Body of pancreas (tissue), 4 donors: ENCODE measurements at places on chromosomes 12 and 14. TPM values are rescaled to one million over a fixed set of nuclear protein-coding genes. Genes with fewer than 3 reads are reported as not detected.
A peak's percentile ranks its signal among the peaks of the same experiment; 100 is the strongest.

DNA sequence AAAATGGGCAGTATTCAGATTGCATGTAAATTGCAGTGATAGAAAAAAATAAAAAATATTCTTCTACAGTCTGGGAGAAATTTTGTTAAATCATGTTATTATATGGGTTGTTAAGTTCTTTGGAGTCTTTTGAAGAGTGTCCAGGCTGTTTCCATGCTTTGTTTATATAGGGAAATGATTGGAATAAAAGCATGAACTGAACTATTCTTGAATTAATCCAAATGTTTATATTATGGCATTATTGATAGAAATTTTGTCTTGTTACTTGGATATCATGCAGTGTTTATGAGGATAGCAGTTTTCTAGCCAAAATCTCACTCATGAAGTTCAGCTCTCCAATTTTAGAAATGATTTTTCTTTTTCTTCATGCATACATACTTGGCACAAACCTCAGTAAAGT is 108.2 kb upstream of the NAV3 start:
- no peaks in the 10 kb centered on the region for H3K4me1 ChIP-seq
- H3K27me3 ChIP-seq, result no peaks in the 10 kb centered on the region
- no peak overlapping the region for H3K4me3 ChIP-seq
- no peak for DNase-seq

DNA sequence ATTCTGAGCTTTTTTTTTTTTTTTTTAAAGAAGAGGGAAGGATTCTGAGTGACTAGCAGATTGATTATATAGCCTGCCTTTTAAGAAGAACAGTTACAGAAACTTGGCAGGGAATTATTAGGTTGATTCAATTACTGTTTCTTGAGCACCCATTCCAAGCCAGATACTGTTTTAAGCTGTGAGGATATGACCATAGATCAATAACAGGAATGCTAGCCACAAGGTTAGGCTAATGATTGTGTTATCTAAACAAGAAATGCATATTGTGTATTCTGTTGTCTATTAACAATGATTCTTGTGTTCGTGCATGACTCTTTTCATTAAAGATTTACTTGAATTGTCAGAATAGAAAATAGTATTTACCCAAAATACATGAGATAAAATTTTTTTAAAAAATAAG is 67.1 kb downstream of the PRORP start:
- DNase-seq, result no peak
- H3K4me1 ChIP-seq, result peaks cover 5% of the 10 kb centered on the region
- peak overlapping the region; percentile 10 for H3K27ac ChIP-seq
- no peaks in the 10 kb centered on the region for H3K36me3 ChIP-seq
- H3K4me3 ChIP-seq, result no peak overlapping the region

GRCh38 chr12:121697093-121697698 is 15.4 kb upstream of the TMEM120B start:
- no peaks in the 10 kb centered on the region for H3K27me3 ChIP-seq
- H3K4me3 ChIP-seq, result no peak overlapping the region
- H3K4me1 ChIP-seq, result no peaks in the 10 kb centered on the region
- H3K27ac ChIP-seq, result no peak overlapping the region

- H3K36me3 ChIP-seq, result no peaks in the 10 kb centered on the region
- H3K27ac ChIP-seq, result no peak overlapping the region
- peaks cover 42% of the 10 kb centered on the region for H3K4me1 ChIP-seq
- peak; percentile 83 for DNase-seq
- no peaks in the 10 kb centered on the region for H3K27me3 ChIP-seq
- H3K4me3 ChIP-seq, result no peak overlapping the region
Observed at GRCh38 chr14:61585598-61586543, 109.4 kb upstream of the HIF1A start.

DNA sequence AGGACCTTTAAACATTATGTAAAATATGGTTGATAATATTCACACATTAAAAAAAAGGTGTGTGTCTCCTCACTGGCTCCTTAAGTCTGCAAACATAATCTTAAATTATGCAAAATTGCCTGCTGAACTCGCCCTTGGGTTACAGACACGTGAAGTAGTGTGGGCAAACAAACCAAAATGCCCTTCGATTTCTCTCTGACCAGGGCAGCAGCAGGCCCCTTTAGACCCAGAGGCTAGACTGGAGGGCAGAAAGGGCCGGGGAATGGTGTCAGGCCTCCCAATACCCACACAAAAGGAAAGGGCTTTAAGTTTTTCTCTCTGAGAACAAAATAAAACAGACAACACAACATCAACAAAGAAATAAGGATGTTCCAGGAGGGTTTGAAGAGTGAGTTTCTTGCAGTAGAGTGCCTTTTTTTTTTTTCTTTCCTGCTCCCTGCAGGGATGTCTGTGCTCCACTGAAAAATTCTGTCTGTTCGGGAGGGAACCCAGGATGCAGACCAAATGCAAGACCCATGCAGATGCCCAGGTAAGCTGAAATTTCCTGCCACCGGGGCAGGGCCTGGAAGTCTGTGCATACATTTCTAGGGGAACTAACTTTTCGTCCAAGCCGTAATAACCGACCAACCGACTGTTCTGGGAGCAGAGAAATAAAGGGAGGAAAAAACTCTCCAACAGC is 1.7 kb downstream of the TBX3 start:
- no peak overlapping the region for H3K4me3 ChIP-seq
- peaks cover 35% of the 10 kb centered on the region for H3K4me1 ChIP-seq
- H3K27ac ChIP-seq, result peak overlapping the region; percentile 30
- no peak for DNase-seq

- no peak for DNase-seq
- H3K4me3 ChIP-seq, result no peak overlapping the region
- H3K36me3 ChIP-seq, result no peaks in the 10 kb centered on the region
- no peaks in the 10 kb centered on the region for H3K27me3 ChIP-seq
- no peak overlapping the region for H3K27ac ChIP-seq
Observed at GRCh38 chr12:46258129-46258528, 10.7 kb downstream of the SLC38A1 start.

DNA sequence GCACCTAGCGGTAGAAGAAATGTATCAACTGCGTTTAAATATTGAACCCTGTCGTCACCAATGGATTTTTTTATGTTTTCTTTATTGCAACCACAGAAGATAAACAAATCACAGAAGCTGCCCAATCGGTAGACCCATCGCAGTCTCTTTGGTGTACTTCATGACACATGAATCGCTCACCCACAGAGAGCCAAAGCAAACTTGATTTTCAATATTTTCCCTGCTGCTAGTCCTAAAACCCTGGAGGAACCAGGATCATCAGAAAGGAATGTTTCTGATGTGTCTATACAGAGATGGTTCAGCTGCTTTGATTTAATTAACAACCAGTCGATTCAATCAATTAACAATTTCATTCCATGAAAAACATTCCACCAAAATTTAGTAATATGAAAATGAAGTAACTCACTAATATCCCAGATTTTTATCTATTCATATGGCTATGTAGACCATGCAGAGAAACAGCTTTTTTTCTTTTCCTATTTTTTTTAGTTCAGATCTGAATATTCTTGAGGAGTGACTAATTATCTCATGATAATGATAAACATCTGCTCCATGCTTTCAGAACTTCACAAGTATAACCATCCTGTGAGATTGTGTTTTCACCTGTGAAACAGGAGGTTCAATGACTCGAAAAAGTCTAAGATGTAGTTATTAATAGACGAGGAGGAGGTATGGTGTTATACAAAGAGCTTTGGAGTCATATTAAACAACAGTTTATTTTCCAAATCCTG is 46.1 kb downstream of the DIO2 start:
- no peaks in the 10 kb centered on the region for H3K27me3 ChIP-seq
- no peak for DNase-seq
- H3K4me3 ChIP-seq, result no peak overlapping the region
- H3K27ac ChIP-seq, result no peak overlapping the region

- H3K4me3 ChIP-seq, result no peak within 1 kb of the TSS
- no peak within 1 kb of the TSS for H3K27ac ChIP-seq
- H3K36me3 ChIP-seq, result no peaks in the 10 kb centered on the region
- no peaks in the 10 kb centered on the region for H3K4me1 ChIP-seq
- H3K27me3 ChIP-seq, result no peaks in the 10 kb centered on the region
Observed at GRCh38 chr12:67989184-67989920, at the start of gene IFNG-AS1. Gene IFNG-AS1, plus strand, starts transcription at chr12:67989447.

DNA sequence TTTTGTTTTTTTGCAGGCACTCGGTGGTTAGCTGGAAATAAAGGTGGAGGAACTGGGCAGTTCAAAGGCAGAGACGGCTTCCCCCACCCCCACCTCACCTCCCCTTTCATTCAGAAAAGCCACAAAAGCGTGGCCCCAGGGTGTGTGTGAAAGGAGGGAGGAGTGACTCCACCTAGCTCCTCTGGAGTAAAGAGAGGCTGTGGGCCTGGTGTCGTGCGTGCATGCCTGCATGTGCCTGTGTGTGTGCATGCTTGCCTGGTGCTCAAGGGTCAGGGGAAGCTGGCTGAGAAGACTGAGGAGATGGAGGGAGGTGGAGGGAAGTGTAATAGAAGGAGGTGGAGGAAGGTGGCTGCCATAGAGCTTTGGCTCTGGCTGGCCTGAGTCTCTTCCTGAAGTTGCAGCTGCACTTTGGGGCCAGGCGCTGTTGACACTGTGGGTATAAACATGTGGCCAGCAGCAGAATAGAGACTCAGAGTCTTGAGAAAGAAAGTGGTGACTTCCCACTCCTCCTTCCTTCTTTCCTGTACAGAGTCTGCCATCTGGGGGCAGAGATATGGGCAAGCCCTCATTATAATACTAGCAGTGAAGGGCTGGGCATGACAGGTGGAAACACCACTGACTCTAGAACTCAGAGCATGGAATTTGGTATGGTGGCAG is 36.9 kb upstream of the SINHCAF start:
- DNase-seq, result no peak
- no peak overlapping the region for H3K4me3 ChIP-seq
- no peaks in the 10 kb centered on the region for H3K36me3 ChIP-seq
- no peaks in the 10 kb centered on the region for H3K27me3 ChIP-seq
- no peak overlapping the region for H3K27ac ChIP-seq
- no peaks in the 10 kb centered on the region for H3K4me1 ChIP-seq

DNA sequence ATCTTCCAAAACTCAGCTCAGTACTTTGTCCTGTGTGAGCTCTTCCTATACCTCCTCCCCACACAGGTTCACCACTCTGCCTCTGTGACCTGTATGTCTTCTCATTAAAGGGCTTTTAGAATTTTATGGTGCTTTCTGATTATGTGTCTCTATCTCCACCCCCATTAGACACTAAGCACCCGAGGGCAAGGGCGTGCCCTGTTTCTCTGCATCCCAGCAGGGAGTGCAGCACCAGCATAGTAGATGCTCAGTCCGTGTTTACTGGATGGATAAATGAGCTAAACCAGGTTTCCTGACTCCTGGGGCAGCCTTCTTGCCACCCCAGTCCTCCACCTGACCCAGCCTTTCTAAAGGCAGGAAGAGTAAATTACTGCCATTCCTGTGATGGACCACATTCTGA is 333.8 kb downstream of the CACNA1C start:
- no peak for DNase-seq
- H3K4me1 ChIP-seq, result no peaks in the 10 kb centered on the region
- H3K27ac ChIP-seq, result no peak overlapping the region
- H3K4me3 ChIP-seq, result no peak overlapping the region
- no peaks in the 10 kb centered on the region for H3K27me3 ChIP-seq

DNA sequence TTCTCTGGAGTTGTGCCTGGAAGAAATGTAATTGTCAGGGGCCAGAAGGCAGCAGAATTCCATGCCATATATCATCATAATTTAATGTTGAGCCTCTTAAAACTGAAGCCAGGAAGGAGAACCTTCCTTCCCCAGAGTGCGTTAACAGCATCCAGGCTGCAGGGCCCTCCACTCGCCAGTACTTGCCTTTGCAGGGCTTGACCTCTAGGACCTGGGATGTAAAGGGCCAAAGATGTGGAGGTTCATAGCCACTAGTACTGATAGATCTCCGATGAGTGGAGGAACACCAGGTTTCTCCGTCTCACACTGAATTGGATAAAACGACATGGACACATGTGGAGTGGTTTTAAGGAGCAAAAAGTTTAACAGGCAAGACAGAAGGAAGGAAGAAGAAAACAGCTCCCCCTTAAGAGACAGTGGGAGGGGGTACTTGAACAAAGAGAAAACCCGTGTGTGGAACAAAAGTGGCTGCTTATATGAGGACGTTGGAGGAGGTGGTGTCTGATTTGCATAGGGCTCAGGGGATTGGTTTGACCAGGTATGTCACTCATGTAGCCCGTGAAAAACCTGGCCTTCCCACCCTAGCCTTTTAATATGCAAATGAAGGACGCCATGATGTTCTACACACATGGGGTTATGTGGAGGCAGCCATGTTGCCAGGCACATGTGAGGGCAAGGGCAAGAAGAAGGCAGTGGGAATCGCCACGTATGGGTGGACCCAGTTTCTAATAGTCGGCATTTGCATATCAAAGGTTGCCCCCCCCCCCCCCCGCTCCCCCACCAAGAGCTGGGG is 38.8 kb upstream of the WSCD2 start:
- H3K4me3 ChIP-seq, result no peak overlapping the region
- no peaks in the 10 kb centered on the region for H3K27me3 ChIP-seq
- no peaks in the 10 kb centered on the region for H3K36me3 ChIP-seq
- H3K27ac ChIP-seq, result no peak overlapping the region
- DNase-seq, result no peak

GRCh38 chr14:21087294-21088091 is 11.0 kb downstream of the ZNF219 start:
- no peak overlapping the region for H3K4me3 ChIP-seq
- H3K27me3 ChIP-seq, result no peaks in the 10 kb centered on the region
- peaks cover 7% of the 10 kb centered on the region for H3K4me1 ChIP-seq
- peaks cover 8% of the 10 kb centered on the region for H3K36me3 ChIP-seq
- H3K27ac ChIP-seq, result peak overlapping the region; percentile 8

GRCh38 chr12:76018111-76018510 is 13.5 kb downstream of the PHLDA1 start:
- no peak overlapping the region for H3K27ac ChIP-seq
- no peaks in the 10 kb centered on the region for H3K27me3 ChIP-seq
- H3K36me3 ChIP-seq, result no peaks in the 10 kb centered on the region

DNA sequence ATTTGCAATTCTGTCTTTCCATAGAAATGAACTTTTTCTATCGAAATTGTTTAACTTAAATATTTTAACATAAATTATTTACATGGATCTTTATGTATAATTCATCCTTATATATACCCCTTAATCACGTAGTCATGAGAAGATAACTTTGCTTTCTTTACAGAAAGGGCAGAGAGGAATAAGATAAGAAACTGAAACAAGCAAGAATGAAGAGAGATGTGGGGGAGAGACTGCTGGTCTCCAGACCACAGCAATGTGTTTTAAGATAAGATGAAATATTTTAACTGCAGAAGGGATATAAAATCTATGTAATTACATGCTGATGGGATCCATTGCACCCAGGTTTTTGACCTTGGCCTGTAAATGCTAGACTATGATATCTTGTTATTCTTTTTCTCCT is 34.7 kb upstream of the DNM1L start:
- H3K36me3 ChIP-seq, result peaks cover 6% of the 10 kb centered on the region
- H3K27me3 ChIP-seq, result no peaks in the 10 kb centered on the region
- H3K4me1 ChIP-seq, result no peaks in the 10 kb centered on the region
- no peak overlapping the region for H3K4me3 ChIP-seq
- no peak overlapping the region for H3K27ac ChIP-seq

- no peak overlapping the region for H3K27ac ChIP-seq
- H3K4me3 ChIP-seq, result no peak overlapping the region
- H3K27me3 ChIP-seq, result no peaks in the 10 kb centered on the region
- H3K4me1 ChIP-seq, result peaks cover 13% of the 10 kb centered on the region
- no peak for DNase-seq
Observed at GRCh38 chr12:42761601-42762350, 172.2 kb upstream of the PRICKLE1 start.

The KRT79 gene
- not detected for total RNA-seq

The WNT5B gene
- not detected for total RNA-seq

The CSRNP2 gene
- 25.4 TPM for total RNA-seq

The LIN7A gene
- 1.0 TPM for total RNA-seq

The E2F7 gene
- not detected for total RNA-seq

The GALNT16 gene
- total RNA-seq, result 1.3 TPM
